BJ (cell line): ENCODE measurements at places on chromosomes 12 and 14. TPM values are rescaled to one million over a fixed set of nuclear protein-coding genes. Genes with fewer than 3 reads are reported as not detected.

DNA sequence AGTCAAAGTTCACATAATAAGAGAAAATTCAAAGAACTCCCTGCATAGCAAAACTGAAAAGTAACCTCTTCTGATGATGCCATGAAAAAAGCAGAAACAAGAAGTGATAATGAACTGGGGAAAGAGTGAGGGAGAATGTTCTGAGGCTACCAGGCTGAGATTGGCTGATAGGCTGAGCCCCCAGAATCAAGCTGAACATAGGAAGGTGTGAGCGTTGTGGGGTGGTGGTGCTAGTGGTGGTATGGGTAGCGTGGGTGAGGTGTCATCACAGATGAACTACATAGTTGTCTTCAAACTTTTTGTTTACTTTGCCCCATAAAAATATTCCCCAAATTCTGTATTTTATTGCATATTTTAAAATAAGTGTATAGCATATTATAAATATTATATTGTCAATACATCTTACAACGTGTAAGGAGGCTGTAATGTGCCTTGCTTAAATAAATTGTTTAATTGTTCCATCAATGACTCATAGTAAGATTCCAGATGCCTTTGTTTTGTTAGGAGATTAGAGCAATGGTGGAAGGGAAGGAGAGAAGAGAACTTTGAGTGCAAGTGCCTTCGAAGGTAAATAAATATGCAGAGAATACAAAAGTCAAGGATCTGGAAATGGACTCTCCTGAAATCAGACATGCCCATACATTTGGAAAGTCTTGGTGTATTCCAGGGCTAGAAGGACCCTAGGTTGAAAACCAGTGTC, 15.8 kb upstream of the CFAP54 start:
- no peak for DNase-seq

- no peak for DNase-seq
Measured at GRCh38 chr12:73308747-73309146, 1036.6 kb downstream of the TRHDE start.

DNA sequence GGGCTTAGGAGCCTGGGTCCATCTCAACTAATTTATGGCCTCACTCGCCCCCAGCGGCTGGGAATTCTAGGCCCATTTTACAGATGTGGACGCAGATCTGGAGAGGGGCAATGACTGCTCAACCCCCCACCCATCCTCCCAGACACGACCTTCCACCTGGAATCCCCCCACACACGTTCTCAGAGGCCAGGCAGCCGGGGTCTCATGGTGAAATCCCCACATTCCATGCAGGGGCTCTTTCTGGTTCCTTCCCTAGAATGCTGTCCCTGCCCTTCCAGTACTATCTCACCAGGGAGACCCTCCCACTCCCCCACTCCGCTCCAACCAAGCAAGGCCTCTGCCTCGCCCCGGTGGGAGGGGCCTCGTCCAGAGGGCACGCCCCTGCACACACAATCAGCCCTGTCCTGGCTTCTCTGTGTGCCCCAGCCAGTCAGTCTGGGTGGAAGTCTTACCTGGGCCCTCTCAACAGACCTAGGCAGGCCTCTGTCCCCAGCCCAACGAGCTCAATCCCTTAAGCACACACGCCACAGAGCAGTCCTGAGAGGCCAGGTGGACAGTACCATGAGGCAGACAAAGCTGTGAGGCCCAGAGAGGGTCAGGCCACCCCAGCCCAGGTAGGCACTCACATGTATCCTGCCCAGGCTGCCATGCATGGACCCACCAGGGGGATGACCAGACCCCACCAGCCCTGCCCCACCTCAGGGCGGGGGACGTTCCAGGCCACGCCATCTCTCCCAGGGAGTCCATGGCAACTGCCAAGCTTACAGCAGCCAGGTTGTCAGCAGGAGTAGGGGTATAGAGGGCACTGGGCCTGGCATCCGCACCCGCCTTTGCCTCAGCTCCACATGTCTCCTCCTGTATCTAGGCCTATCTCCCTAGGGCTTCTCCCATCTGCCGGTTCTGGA, 1.3 kb upstream of the ANKRD9 start:
- DNase-seq = no peak

Gene BDKRB2
- 21.3 and 26.8 TPM in 2 replicates for polyA plus RNA-seq

Gene DNAAF2
- 3.6 and 4.2 TPM in 2 replicates for polyA plus RNA-seq
